ENCODE measurements at places on chromosomes 12 and 14.

- no peak for DNase-seq
These were observed at the start of gene SMAGP for GRCh38 chr12:51270067-51270950. Gene SMAGP, minus strand, starts transcription at chr12:51270415. Its CDS starts 1,137 bp downstream, at chr12:51269278.

DNA sequence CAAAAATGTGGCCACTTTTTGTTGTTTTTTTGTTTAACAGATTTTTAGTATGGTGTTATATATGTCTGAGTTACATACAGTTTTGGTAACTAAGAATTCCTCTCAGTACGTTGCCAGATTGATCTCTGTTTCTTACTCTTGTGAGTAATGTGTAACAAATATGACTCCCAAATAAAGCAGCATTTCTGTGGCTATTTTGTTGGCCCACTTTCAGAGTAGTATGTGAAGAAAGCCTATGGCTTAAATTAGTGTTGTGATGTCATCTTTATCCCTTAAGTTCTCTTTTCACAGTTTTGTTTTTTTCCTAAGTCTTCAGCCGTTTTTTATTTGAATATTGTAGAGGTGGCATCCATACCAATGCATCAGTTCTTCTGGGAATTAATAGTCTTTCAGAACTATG lies 10.7 kb downstream of the PCNX4 start:
- DNase-seq: no peak

DNA sequence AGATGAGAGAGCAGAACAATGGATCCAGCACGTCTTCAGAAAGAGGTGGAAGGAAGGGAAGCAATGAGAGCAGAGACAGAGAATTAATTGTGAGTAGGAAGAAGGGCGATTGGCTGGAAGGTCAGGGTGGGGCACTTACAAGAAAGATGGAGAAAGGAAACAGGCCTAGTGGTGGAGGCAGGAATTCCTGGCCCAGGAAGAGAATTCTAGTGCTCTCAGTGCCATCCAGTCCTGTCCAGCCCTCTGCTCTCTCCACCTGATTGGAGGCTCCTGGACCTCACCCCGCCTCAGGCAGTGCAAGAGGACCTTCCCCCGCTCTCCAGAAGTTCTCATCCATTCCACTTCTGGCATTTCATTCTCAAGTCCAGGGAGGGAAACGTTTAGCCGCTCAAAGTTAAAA lies 43.0 kb downstream of the NGB start:
- DNase-seq: no peak

- no peak for DNase-seq
These were observed 51.5 kb downstream of the DBX2 start for GRCh38 chr12:44999355-44999754.

DNA sequence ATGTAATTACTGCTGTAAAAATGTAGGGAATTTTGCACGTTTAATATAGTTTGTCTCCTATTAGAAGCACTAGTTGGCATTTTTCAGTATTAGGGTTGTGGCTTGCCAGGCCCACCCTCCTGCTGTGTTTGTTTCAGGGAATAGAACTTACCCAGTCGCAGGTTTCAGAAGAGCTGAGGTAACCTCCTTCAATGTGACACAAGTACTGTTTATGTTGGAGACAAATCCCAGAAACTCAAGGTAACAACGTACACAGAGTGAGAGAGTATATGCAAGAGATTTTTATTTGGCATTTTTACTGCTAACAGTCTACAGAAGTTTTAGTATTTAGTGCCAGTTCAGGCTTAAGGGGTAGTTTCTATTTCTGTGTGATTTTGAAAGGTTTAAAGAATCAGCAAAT lies 284.3 kb downstream of the RAD51B start:
- no peak for DNase-seq

- DNase-seq: no peak
These were observed 231.6 kb downstream of the CACNA1C start for GRCh38 chr12:2284321-2284813.

DNA sequence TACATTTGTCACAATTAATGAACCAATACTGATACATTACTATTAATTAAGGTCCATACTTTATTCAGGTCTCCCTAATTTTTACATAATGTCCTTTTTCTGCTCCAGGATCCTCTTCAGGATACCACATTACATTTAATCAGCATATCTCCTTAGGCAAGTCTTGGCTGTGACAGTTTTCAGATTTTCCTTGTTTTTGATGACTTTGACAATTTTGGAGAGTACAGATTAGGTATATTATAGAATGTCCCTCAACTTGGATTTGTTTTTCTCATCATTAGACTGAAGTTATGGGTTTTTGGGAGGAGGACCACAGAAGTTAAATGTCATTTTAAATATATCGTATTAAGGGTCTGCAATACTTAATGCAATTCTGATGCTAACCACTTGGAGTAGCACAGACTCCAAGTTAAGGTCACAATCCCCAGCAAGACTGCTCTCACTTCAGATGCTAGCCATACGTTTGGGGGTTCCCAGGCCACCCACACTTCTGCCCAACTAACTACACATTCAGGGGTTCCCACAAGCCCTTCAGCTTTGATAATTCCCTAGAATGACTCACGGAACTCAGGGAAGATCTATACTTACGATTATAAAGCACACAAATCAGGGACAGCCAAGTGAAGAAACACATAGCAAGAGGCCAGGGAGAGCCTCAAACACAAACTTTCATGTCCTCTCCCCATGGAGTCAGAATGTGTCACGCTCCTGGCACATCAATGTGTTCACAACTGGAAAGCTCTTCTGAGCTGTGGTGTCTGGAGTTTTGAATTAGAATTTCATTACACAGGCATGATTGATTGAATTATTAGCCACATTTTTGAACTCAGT lies 17.0 kb upstream of the NUBPL start:
- DNase-seq: no peak
